HL-60 (cell line): ENCODE measurements at places on chromosomes 1 and 21.

DNA sequence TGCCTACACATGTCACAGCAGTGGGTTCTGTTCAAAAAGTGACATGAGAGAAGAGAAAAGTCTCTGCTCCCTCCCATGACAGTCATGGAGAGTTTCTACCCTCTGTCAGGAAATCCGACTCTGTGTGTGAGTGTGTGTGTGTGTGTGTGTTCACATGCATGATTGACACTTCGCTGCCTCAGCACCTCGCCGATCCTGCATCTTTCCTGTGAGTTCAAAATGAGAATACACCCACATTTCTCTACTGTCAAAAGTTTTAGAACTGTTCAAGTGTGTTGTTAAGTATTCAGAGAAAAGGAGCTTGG lies 46.2 kb upstream of the COX20 start:
- no peak for DNase-seq

DNA sequence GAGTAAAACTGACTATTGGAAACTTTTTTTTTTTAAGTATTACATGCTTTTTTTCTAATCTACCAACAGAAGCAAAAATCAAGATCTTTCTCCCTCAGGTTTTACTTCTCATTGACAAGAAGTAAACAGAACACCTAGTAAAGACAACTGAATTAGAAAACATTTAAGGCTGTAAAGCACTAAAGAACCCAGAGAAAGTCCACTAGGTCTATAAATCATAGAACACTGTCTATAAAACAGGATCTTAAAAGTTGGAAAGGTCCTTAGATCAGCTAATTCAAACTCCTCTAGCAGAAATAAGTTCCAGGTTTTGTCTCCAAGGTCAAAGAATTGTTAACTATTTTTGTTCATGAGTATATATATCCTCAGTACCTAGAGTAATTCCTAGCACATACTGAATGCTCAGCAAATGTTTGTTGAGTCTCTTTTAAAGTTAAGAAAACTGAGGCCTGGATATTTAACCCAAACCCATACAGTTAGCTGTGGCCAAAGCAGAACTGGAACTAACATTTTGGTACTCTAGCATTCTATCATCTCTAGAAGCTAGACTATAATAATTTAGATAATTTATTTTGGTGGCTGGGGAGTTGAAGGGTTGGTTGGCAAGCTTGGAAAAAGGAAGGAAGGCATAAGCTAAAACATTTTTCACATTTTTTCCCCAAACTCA lies 3.0 kb downstream of the EPS15 start:
- DNase-seq: no peak

- DNase-seq: no peak
Observed at GRCh38 chr1:70156529-70157120, 48.8 kb downstream of the LRRC40 start.

DNA sequence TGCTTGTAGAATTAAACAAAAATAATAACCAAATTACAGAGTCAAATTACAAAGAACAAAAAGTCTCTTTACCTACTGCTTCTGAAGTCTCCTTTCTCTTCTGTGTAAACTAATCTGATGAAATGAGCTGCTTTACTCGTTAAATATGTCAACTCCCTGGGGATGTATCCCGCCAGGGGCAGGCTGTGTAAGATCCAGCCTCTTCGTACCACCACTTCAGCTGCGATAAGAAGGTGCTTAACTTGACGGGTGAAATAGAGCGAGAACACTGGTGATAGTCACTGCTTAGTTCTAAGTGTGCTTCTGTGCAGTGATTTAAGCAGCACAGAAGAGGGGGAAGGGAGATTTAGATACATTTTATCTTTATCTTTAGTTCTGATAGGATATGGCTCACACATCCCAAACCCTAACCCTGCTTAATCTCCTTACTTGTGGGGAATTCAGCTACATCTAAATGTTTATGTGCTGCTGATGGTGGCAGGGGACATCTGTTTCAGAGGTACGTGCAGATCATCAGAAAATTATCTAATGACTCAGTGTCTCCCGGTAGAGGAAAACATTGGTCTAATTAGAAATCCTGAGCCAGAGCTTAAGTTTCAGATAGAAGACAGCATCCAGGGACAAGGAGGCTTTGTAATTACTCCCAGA lies 46.0 kb downstream of the RHOU start:
- no peak for DNase-seq
